Non-pigmented ciliary epithelial cell (primary cell): ENCODE measurements at places on chromosomes 4 and X.
A peak's percentile ranks its signal among the peaks of the same experiment; 100 is the strongest.

GRCh38 chr4:110275871-110276270, 77.5 kb upstream of the ELOVL6 start:
- DNase-seq, result peak; percentile 44

DNA sequence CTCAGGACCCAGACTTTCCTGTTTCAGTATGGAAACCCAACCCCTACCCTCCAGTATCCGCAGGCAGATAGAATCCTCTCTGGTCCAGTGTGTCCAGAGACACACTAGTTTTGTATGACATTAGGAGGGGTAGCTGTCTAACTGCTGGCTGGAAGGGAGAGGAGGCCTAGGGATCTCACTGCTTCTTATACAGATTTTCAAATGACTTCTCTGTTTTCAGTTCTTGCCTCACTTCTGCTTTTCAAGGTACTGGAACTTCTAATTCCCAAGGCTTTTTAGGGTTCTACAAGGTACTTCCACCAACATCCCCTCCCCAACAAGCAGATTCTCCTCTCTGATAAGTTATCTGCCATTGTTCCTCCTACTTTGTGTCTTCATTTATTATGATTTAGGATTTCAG, 6.1 kb downstream of the SGCB start:
- no peak for DNase-seq

- no peak for DNase-seq
Observed at GRCh38 chr4:151431728-151432127, 22.8 kb downstream of the FHIP1A start.

- DNase-seq, result no peak
Observed at GRCh38 chrX:19545651-19546050, 30.3 kb upstream of the MAP3K15 start.

DNA sequence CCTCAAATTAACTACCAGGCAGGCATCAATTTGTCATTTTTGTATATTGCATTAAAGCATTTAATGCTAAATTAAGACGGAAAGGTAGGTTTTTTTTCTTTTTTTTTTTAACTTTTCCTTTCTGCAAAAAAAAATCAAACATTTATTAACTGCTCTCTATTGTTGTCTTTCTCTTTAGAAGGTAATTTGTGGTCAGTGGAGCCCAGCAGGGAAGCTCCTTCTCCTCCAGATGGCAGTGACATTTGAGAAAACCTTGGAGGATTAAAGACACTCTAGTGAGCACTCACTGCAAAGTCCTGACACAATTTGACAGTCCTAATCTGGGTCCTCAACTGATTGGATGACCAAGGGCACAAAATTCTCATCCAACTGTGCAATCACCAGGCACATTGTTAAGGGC, 102.4 kb downstream of the SLIT2 start:
- no peak for DNase-seq

DNA sequence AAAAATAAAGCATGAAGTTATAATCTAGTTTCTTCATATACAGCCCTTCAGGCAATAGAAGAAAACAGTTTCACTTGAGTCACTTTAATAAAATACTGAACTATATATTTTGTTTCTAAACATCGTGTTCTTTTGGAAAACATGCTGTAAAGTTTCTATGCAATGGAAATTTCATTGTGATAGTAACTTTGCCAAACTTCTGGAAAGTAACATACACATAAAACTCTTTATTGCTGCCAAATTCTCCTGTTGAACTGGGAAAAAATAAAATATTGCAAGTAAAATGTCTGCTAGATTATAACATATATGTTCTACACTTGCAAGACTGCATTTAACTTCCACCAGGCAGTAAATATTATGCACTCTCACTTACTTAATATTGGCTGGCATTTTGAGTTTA, 635.4 kb downstream of the SPRY1 start:
- DNase-seq, result no peak

DNA sequence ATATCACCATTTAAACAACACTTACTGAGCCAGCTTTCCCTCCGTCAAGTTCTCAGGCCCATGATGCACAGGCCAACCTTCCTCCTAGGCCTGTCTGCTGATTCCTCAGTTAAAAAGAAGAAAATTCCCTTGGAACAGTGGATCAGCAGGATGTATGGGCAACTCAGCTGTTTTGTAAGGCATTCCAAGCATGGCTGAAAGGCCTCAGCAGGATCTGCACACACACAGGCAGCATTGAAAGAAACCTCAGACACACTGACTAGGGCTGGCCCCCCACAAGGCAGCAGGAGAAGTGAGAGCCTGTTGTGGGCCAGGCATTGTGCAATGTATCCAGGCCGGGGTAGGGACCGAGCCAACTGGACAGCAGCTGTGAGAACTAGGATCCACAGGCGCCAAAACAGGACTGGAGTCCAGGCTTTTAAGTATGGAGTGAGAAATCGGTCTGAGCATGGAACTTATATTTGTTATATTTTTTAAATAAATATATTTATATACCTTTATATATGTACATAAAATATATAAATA, 171.4 kb downstream of the NWD2 start:
- no peak for DNase-seq

DNA sequence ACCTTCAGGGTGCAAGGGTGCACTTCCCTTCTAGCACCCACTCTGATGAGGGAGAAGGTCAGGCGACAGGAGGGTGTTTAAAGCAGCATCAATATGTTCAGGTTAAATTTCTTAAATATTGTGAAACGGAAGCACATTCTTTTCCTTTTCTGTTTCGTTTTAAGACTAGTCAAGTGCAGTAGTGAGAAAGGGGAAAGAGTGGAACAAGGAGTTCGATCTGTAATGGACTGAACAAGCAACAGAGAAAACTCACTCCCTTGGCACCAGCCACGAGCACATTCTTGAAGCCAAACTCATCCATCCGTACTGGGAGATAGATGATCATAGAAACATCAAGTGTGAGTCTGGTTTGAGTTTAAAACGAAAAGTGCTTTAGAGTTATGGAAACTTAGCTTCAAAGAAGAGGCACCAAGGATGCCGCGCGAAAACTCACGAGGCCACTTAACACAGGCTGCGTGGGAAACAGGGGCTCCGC, 815 bp downstream of the FAM53A start:
- DNase-seq, result peak; percentile 71

DNA sequence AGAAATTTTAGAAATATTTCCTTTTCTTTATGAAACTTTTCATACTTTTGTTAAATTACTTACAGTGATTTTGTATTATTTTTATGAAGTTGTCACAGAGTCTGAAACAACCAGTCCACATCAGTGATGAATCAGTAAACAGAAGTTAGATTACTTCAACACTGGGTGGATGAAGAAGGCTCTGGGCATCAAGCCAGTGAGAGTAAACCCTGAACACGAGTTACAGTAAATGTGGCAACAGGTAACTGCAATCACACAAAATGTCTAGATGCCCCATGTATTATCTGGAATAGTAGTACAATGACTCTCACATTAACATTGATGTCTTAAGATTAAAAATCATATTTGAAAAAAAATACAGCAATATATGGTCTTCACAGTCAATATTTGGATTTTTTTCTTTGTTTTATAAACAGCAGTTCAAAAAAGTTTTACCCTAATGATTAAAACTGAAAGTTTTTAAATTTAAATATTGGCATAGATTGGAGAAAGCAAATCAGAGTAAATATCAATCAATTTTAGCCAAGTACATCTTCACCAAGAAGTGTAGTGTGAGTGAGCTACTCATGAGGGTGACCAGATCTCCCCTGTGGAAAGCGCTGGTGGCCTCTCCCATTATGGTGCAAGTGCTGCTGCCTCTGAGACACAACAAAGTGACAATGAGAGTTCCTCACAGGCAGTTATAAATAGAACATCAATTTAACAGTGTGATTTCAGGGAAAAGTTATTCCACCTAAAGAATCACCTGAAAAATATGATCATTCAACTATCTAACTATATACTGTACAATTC, 63.2 kb upstream of the UGT2B7 start:
- no peak for DNase-seq

- no peak for DNase-seq
Observed at GRCh38 chr4:77177199-77177598, 20.2 kb downstream of the CCNG2 start.

GRCh38 chr4:123446865-123447474, 50.4 kb downstream of the SPRY1 start:
- DNase-seq, result no peak

GRCh38 chrX:108132876-108133275, 41.3 kb downstream of the ATG4A start:
- no peak for DNase-seq

- DNase-seq, result no peak
Observed at GRCh38 chr4:26028793-26029567, 115.0 kb downstream of the SMIM20 start.

DNA sequence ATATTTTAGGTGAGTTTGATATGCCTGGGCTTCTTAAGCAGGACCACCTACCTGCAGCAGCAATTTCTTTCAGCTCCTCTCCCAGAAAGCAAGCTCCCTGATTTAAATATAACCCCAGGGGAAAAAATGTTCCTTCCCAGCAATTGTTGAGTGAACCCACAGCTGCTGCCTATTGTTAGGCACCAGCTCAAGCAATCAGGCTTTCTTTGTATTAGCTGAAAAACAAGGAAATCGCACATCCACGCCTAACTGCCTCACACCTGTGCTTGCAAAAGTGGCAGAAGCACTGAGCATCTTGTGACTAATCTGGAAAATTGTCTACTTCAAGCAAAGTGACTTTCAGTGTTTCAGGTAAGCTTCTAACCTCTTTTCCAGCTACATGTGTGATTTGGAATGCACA, 432.2 kb downstream of the SMARCA1 start:
- no peak for DNase-seq

DNA sequence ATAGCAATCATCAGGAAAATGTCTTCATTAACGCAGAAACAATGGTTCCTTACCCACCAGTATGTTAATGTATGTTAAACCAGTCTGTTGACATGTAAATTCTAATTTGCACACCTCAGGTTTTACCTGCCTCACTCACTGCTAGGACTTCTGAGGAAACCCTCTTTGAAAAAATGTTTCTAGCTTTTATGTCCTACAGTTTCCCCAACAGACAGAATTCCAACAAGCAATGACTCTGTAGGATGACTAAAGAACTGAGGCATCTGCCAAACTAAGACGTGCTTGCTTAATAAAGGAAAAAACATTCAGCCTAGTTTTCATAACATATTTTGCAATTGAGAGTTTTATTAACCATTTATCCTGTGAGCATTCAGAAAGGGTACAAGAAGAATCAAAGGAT, 20.6 kb upstream of the SOX3 start:
- peak; percentile 15 for DNase-seq

- peak; percentile 50 for DNase-seq
Observed at GRCh38 chr4:107863850-107864371, 39.2 kb downstream of the SGMS2 start.

- DNase-seq, result no peak
Observed at GRCh38 chrX:35458142-35458541, 340.0 kb upstream of the MAGEB16 start.

- no peak for DNase-seq
Observed at GRCh38 chrX:131918839-131919238, 104.3 kb upstream of the STK26 start.
